C1 segment of cervical spinal cord (tissue), 14 donors: ENCODE measurements at places on chromosomes 1 and 21.

DNA sequence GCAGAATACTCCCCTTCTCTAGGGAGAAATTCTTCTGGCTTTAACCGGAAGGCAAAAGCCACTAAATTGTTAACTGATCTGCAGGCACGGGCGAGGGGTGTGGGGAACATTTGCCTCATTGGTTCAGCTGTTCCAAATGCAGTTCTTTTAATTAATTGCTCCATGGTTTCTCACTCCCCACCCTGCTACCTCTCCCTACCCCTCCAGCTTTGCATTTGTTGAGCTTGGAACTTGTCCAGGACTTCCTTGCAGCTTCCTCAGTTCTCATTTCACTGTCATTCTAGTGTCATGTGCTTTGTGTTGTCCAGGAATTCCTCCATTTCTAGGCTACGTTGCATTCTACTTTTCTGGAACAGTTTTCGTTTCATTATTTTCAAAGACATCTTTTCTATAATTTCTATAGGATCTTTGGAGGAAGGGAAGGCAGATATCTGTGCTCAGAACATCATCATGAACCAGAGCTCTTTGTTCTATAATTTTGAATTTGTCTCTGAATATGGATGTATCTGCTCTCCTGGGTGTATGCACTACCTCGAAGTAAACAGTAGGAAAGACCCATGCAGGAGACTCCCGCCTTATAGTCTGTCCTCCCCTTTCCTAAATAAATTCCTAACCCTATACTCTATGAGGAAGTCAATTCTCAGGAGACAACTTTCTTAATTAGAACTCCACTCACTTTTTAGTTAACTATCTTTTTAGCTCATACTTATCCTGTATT is 132.4 kb upstream of the LMO4 start:
- no peak for DNase-seq

GRCh38 chr1:117780687-117781475 is 148.5 kb downstream of the GDAP2 start:
- DNase-seq, result no peak

GRCh38 chr1:12081648-12082396 is 18.7 kb downstream of the TNFRSF8 start:
- no peak for DNase-seq

GRCh38 chr1:57238233-57238781 is 185.6 kb downstream of the DAB1 start:
- no peak for DNase-seq

- DNase-seq, result no peak
Measured at GRCh38 chr1:41689139-41689538, 204.7 kb upstream of the EDN2 start.

DNA sequence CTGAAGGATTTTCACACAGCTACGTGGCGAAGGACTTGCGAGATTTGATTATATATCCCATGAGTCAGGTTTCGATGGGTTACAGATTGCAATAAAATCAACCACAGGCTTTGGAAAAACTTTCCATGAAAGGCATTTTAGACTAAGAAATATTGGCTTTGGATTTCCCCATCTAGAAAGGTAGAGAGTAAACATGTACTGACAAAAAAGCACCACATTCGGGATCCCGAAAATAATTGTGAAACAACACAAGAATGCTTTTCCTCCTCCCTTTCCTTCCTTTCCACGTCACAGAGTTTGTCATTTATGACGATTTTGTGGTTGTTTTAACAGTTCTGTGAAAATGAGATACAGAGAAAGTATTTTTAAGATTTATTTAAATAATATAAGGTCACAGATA is 38.5 kb downstream of the TGFB2 start:
- no peak for DNase-seq
